ENCODE measurements at places on chromosomes 1 and 21. TPM values are rescaled to one million over a fixed set of nuclear protein-coding genes. Genes with fewer than 3 reads are reported as not detected.

The TRAF5 gene
- 5.1 TPM for total RNA-seq

The OR2T11 gene
- not detected for total RNA-seq

The RGS8 gene
- total RNA-seq = not detected

The GADD45A gene
- total RNA-seq = 153 TPM

The TFF3 gene
- 9.1 TPM for total RNA-seq

The ALG14 gene
- total RNA-seq = 3.4 TPM

The CFAP45 gene
- 1.6 TPM for total RNA-seq

The LAMB3 gene
- 650 TPM for total RNA-seq

The OR1C1 gene
- not detected for total RNA-seq

The BRINP2 gene
- 3.7 TPM for total RNA-seq

The CELA3A gene
- not detected for total RNA-seq

The LCE2A gene
- total RNA-seq = not detected

The TMCC2 gene
- 8.7 TPM for total RNA-seq

The CASQ1 gene
- total RNA-seq = not detected

The BRWD1 gene
- total RNA-seq = 25.1 TPM

The ACTL8 gene
- total RNA-seq = not detected

The B3GALNT2 gene
- 26.4 TPM for total RNA-seq

The HLX gene
- total RNA-seq = 8.1 TPM

The KAZN gene
- 2.5 TPM for total RNA-seq

The PAX7 gene
- not detected for total RNA-seq

The NRIP1 gene
- 69.2 TPM for total RNA-seq

The RAD54L gene
- 26.0 TPM for total RNA-seq

The ANGPTL1 gene
- not detected for total RNA-seq

All from PC-3 (cell line).